ENCODE measurements at places on chromosomes 2 and 18.

DNA sequence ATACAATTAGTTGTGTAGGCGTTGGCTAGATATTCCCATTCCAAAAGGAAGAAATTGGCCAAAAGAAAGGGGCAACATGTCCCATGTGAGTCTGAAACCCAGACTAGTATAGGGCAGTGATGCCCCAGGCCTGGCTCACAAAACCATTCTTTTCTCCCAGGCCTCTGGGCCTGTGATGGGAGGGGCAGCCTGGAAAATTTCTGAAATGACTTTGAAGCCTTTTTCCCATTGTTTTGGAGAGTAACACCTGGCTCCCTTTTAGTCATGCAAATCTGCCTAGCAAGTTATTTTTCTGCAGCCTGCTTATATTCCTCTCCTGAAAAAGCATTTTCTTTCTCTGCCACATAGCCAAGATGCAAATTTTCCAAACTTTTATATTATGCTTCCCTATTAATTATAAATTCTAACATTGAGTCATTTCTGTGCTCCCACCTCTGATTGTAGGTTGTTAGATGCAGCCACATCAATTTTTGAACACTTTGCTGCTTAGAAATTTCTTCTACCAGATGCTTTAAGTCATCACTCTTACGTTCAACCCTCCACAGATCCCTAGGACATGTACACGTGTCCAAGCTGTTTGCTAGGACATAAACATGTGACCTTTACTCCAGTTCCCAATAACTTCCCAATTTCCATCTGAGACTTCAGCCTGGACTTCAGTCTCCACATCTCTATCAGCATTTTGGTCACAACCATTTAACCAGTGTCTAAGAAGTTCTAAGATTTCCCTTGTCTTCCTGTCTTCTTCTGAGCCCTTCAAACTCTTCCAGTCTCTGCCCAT is 76.1 kb upstream of the MC4R start:
- no peak for DNase-seq

DNA sequence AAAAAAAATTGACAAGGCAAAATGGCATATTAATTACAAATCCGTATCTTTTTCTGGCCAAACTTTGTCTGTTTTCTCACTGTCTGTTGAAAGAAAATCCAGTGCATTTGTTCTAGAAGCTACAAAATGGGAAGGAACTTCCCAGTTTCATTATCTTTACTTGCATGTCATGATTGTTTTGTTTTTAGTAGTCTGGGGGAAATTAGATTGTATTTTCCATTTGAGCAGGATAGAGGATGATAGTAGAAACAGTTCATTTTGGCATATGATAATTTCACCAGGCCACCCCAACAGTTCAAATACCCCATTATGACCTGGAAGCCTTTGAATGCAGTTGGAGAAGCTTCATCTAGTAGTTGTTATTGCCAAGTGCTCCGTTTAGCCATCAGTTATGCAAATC is 77.5 kb upstream of the RANBP2 start:
- no peak for DNase-seq

- no peak for DNase-seq
Observed at GRCh38 chr2:66236067-66236685, 198.7 kb upstream of the MEIS1 start.

GRCh38 chr2:131418625-131419024 is 54.7 kb upstream of the RAB6D start:
- no peak for DNase-seq

DNA sequence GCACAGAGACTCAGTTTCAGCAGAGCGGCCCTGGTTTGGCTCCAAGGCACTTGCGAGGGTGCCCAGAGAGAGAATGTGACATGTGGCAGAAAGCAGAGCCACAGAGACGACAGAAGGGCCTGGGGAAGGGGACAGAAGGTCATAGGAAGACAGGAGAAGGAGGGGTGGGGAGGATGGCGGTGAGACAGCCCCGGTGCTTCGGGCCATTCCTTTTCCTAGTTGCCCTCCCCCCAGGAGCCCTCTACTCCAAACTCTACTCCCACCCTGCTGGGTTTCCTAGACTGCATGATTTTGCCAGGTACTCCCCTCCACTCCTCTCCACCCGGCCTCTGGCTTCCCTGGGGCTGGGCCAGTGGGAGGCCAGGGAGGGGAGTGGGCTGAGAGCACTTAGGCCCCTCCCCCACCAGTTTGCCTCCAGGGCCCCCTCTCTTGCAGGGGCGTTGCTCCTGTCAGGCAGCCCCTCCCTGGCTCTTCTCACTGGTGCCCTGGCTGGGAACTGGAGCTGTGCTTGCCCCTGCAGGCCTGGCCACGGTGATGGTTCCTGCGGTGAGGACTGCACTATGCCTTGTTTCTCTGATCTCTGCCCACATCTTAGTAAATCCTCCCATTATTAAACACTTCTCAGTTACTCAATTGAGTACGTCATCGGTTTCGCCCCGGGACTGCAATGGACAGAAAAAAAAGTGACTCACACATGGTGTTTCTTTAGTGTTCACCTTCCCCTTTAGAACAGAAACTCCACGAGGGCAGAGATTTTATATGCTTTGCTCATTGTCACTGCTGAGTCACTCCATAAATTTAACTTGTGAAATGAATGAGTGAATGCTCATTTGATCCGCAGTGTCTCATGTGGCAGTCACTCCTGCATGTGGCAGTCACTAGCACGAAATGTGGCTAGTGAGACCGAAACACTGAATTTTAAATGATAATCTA is 58.7 kb upstream of the SP3 start:
- DNase-seq: no peak

GRCh38 chr18:54250846-54251261 is 18.5 kb upstream of the POLI start:
- DNase-seq: no peak

- DNase-seq: no peak
Observed at GRCh38 chr2:239154971-239155805, 245.6 kb downstream of the HDAC4 start.

GRCh38 chr2:23592061-23592685 is 207.2 kb downstream of the KLHL29 start:
- no peak for DNase-seq

DNA sequence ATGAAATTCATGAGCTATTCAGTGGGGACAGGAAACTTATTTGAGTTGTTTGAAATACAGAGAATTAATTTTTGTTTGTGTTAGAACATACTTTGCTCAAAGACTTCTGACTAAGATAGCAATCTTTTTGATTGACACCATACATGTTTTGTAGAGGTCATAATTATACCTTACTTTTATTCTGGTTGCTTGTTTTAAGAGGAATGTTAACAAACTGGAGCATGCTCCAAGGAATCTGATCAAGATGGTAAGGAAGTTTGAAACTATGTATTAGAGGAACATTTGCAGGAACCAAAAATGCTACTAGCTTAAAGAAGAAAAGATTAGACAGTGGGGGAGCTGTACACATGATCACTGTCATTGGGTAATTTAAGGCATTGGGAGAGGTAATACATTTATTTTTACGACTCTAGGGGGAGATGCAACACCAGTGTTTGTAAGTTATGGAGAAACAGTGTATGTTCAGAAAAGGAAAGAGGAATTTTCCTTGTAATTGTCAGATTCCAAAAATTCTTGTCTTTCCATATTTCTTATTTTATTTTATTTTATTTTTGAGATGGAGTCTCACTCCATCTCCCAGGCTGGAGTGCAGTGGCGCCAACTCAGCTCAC is 8.0 kb downstream of the AGFG1 start:
- DNase-seq: no peak

DNA sequence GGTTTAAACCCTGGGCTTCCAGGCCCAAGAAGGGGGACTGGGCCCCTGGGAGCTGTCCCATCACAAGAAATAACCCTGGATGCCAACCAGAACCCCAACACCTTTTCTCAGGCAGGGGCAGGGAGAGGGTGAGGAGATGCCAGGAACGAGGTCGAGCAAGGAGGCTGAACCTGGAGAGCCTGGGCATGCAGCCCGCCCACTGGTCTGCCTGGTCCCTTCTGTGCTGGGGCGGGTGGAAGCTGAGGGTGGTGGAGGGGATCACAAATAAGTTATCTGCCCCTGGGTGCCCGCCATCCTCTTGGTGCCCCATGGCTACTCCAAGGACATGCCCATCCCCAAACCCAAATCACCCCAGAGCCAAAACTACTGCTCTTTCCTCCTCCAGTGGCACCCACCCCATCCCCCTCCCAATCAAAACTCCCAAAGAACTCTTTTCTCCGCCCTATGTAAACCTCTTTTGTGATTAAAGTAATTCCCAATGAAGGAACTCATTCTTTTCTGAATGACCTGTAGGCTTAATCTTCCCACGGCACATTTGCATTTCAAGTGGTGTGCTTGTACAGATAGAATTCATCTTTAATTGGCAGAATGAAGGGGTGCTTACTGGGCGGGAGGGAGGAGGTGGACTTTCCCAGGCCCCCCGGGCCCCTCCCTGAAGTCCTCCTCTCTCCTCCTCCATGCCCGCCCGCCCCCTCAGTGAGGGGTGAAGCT is 47.9 kb downstream of the EFR3B start:
- DNase-seq: no peak

GRCh38 chr2:106781196-106781595 is 104.8 kb downstream of the ST6GAL2 start:
- DNase-seq: no peak

- DNase-seq: no peak
Observed at GRCh38 chr18:43744960-43745745, 467.9 kb upstream of the SYT4 start.

DNA sequence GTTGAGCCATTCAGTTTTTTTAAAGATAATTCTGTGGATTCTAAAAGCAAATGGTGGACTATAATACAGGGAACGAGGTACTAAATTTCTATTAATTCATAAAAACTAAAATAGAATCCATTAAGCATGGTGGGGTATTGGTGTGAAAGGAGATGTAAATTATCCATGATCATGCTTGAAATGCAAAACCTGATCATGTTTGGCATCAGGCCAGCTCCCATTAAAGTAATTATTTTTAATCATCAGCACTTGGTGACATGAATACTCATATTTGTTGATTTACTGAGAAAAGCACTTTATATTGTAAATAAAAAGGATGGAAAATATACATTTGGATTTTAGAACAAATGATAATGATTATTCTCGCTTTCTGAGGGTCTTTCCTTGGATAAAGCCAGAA is 232.3 kb upstream of the MEIS1 start:
- DNase-seq: no peak

GRCh38 chr18:23066504-23067039 is 68.7 kb upstream of the CABLES1 start:
- no peak for DNase-seq

DNA sequence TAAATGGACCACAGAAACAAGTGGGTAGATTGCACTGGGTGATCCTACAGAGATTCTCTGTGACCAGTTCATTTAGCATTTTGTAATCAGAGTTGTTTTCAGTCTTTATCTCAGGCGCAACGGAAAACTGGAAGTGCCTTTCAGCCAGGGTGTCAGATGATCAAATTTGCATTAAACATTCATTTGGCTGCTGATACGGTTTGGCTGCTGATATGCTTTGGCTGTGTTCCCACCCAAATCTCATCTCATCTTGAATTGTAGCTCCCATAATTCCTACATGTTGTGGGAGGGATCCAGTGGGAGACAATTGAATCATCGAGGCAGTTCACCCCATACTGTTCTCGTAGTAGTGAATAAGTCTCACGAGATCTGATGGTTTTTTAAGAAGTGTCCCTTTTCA is 1396.1 kb upstream of the TMEFF2 start:
- DNase-seq: no peak

GRCh38 chr2:226398580-226398979 is 401.0 kb downstream of the IRS1 start:
- no peak for DNase-seq

GRCh38 chr2:16655905-16656642 is 9.6 kb downstream of the CYRIA start:
- no peak for DNase-seq

GRCh38 chr2:128514555-128514955 is 195.9 kb upstream of the HS6ST1 start:
- DNase-seq: no peak

GRCh38 chr18:7393080-7393479 is 162.2 kb downstream of the LRRC30 start:
- DNase-seq: no peak

DNA sequence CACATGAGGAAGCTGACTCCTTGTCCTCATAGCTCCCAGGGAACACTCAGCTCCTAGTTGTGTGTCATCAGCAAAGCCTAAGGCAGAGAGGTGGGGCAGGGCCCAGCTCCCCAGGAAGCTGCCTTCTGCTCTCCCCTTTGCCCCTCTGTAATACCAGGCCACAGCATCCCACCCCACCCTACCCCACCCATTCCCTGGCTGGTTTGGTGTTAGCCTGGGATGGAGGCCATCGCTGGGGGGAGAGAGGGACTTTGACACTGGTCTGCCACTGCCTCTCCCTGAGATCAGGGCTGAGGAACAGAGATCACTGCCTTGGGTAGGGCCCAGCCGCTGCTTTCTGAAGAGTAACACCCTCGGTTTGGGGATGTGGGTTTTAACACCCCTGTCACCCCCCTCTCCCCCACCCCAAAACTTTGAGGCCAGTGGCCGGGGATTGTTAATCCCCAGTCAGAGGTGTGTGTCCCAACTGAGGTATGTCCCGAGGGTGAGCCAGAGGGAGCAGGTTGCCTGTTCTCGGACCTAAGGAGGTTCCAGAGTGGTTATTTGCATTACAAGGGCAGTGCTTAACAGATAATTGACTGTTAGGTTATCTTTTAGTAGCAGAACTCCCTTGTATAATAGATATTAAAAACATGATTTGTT is 41.4 kb downstream of the TET3 start:
- no peak for DNase-seq

- peak; percentile 82 for DNase-seq
Observed at GRCh38 chr2:153871231-153872221, at the start of gene GALNT13. TSS of gene GALNT13 (plus strand) at chr2:153871922.

DNA sequence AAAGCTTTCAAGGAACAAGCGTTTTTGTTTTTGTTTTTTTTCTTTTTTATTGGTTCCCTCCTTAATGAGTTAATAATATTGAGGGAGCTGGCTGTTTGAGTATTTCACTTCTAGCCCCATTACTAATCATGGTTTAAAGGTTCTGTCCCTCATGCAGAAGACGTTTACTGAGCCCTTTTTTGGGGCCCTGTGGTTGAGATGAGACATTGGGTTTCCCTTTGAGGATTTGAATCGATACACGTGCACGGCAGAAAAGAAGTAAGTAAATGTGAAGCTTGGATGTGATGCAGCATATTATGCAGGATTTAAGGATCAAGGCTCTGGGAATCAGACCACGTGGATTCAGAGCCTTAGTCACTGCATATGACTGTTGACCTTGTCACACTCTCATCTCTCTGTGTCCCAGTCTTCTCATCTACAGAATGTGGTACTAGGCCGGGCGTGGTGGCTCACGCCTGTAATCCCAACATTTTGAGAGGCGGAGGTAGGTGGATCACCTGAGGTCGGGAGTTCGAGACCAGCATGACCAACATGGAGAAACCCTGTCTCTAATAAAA is 1.0 kb upstream of the CHST10 start:
- no peak for DNase-seq

GRCh38 chr2:9565436-9566153 is 10.0 kb upstream of the ADAM17 start:
- no peak for DNase-seq
